Activated CD4-positive, alpha-beta memory T cell treated with anti-CD3 and anti-CD28 coated beads for 36 hours (primary cell): ENCODE measurements at places on chromosomes 6 and 20.

DNA sequence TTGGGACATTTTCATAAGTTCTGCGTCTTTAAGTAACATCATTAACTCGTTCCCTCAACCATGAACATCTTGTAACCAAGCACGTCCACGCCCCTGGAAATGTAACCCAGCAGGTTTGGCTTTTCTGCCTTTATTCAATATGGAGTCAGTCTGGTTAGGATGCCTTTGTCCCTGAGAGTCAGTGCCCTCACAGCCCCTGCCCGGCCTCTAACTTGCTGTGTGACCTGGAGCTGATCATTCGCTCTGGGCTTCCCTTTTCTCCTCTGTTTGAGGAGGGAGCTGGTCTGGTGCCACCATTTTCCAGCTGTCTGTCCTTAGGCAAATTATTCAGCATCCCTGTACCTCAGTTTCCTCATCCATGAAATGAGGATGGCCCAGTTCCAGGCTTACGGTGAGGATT lies 26.5 kb upstream of the ANGPT4 start:
- DNase-seq, result no peak

DNA sequence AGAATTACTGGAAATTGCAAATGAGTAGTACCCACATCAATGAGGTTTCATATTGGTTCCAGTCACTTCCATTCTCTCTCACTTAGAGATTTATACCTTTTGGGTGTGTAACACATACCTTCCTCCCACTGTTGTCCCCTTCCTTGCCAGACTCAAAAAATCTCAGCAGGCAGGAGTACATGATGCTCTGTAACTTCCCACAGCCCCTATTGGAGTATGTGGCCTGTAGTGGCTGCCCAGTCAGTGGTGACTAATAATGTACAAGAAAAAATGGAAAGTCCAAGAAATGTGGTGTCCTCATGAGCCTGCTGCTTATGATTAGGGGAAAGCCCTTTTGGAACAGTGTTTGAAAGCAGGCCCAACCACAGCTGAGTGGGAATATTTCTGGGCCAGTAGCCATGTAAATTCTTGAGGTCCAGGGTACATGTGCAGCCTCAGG lies 312.0 kb downstream of the ZFAND3 start:
- peak; percentile 37 for DNase-seq

- no peak for DNase-seq
These were observed 18.7 kb upstream of the HDAC2 start for GRCh38 chr6:113989675-113990074.

DNA sequence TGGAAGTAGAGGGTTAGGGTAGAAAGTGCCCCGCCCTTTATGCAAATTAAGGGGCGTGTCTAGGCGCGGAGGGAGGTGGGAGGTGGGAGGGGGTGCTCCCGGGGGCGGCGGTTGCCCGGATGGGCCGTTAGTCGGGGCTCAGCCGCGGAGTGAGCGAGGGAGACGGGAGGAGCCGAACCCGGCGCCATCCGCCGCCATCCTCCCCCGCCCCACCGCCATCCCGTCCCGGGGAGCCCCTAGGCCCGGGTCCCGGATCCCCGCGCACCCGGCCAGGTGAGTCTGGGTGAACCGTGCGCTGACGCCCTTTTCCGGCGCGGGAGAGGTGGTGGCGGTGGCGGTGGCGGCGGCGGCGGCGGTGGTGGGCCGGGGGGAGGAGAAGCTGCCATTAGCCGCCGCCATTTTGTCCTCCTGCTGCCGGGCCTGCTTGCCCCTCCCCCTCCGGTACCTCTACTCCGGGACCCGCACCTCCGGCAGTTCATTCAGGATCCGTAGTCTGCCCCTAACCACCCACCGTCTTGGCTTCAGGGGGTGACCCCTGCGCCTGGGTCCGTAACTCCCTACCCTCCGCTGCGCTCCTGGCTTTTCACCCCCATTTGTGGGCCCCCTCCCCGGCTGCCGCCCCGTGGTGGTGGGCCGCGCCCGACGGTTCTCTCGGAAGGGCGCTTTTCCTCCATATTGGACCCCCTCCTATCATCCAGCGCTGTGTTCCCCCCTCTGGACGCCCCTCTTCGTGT lies at the start of gene PRRC2A:
Gene PRRC2A, plus strand, starts transcription at position 130 of the 734 bp plus-strand sequence. CDS start 2,075 bp downstream, outside the sequence.
- DNase-seq, result no peak

DNA sequence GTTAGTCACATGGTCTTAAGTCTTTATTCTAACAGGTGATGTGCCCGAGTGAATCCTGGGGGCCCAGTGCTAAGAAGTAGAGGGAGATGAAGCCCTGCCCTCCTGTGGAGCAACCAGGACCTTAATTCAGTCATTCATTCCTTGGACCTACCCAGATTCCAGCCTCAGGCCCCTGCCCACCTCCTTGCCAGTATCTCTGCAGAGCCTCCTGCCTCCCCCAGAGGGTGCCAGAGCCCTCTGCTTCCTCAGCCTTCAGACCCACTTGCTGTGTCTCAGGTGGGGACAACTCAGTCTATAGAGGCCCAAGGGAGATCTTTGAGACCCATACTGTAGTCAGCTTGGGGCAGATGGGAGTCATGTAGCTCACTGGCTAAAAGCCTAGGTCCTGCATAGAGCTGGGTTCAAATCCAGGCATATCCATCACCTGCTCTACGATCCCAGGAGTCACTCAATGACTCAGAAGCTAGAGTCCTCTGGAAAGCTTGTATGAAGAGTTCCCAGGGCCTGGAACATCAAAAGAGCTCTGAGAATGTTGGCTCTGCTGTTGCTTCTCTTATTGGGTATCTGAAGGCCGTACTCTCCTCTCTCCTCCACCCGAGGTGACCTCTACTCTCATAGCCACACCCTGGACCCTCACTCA lies 3.9 kb upstream of the SIGLEC1 start:
- peak; percentile 42 for DNase-seq

- DNase-seq, result no peak
These were observed 159.3 kb upstream of the QKI start for GRCh38 chr6:163255265-163255664.

DNA sequence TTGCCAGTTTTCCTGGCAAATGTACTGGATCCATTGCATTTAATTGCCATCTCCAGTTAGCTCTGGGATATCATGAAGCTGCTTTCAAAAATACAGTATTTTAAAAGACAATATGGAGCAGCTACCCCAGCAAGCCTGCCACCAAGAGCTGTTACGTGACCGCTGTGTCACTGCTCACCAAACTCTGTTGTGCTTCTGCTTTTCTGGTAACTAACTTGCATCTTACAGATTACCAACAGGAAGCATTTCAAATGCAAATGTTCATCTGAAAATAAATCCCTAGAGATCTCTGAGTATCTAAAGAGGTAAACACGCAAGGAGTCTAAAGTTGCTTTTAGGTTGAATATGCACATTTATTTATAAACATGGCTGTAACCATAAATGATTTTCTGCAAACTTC lies 1008.3 kb downstream of the KIF16B start:
- no peak for DNase-seq

- DNase-seq, result no peak
These were observed 9.8 kb downstream of the RIMS4 start for GRCh38 chr20:44800391-44801046.
